ENCODE measurements at places on chromosomes 7 and 10.

- DNase-seq = no peak
These were observed 157.3 kb downstream of the NOC3L start for GRCh38 chr10:94205396-94205831.

DNA sequence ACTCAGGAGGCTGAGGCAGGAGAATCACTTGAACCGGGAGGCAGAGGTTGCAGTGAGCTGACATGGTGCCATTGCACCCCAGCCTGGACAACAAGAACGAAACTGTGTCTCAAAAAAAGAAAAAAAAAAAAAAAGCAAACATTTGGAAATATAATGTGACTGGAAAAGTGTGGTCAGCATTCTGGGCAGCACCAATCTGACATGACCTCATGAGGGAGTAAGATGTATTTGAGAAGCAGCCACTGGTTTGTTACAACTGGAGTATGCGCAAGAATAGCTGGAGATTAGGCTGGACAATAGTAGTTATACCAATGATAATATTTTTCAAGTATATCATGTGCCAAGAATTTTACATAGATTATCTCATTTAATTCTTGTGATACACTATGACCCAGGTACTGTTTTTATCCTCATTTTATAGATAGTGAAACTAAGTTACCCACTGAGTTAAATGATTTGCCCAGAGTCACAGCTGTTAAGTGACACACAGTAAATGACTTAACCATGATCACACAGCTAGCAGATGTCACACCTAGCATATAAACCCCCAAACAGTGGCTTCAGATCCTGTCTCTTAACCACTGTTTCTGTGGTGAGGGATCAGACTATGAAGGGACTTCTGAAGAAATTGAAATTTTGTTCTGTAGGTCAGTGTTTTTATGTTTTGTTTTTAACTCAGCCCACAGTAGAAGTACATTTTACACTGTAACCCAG lies 11.1 kb downstream of the MCU start:
- no peak for DNase-seq

DNA sequence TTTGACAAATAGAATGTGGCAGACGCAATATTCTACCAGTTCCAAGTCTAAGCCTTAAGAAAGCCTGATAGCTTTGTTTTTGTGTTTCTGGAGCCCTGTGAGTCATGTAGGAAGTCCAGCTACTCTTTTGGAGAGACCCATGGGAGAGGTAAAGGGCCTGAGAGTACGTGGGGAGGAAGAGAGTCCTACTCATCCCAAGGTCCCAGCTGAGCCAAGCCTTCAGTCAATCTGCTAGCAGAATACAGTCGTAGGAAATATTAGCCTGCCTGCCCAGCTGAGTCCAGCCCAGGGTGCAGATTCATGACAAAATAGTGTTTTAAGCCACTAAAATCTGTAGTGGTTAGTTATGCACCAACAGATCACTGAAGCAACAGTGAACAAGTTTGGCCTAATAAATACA lies 9.0 kb upstream of the GNA12 start:
- DNase-seq = no peak

DNA sequence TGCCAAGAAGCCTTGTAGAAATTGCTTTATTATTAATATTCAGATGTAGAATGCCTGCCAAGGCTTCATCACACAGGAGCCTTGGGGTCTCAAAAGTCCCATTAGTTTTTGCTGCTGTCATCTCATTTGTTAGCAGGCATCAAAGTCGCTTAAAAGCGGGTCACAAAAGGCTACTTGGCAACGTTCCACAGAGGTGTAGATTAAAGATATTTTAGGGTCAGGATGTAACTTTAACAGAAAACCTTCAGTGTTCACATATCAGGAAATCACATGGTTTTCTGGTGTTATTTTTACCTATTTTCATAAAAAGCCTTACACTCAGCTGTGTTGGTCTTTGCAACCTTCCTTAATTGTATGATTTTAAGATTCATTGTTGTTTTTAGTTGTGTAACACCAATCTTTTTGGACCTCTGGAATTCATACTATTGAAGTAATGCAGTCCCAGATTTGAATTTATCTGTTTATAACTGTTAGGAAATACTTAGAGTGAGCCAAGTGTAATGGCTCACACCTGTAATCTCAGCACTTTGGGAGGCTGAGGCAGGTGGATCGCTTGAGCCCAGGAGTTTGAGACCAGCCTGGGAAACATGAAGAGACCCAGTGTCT lies 65.3 kb downstream of the TET1 start:
- DNase-seq = no peak

DNA sequence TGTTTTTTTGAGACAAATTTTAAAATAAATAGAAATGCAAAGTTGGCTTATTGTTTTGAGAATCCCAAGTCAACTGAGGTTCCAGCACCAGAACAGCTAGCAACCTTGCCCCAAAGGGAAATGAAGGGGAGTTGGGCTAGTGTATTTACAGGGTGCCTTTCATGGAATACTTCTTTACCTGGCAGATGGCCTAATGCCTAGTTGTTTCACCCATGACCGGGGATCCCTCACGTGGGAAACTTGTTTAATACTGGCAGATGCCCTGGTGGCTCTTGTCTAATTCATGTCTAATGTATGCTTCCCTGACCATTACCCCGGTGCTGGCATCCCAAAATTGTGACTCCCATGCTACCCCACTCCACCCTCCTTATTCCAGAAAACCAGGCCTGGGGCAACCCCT lies 861.1 kb upstream of the ZWINT start:
- DNase-seq = no peak

Data from NCI-H187 (cell line).